ENCODE measurements at places on chromosomes 5 and 9.

GRCh38 chr9:8806150-8806549 is 1006.6 kb upstream of the DMAC1 start:
- DNase-seq, result no peak

DNA sequence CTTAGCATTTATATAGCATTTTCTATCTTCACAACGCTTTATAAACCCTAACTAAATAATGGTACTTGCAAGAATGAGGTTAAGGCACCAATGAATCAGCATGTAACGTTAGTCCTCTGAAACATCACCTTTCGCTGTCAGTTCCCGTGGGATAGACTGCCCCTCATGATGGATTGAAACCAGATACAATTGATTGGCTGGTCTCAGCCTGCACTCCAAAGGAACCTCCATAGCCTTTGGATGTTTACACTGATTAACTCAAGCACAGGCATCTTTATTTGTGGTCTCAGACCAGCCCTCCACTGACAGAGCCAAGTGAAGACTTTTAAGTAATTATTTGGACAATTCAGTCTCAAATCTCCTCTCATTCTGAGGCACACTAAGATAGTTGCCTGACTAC is 1339.4 kb upstream of the WWC1 start:
- no peak for DNase-seq

- DNase-seq, result no peak
These were observed 46.3 kb upstream of the FOXE1 start for GRCh38 chr9:97806721-97807120.

DNA sequence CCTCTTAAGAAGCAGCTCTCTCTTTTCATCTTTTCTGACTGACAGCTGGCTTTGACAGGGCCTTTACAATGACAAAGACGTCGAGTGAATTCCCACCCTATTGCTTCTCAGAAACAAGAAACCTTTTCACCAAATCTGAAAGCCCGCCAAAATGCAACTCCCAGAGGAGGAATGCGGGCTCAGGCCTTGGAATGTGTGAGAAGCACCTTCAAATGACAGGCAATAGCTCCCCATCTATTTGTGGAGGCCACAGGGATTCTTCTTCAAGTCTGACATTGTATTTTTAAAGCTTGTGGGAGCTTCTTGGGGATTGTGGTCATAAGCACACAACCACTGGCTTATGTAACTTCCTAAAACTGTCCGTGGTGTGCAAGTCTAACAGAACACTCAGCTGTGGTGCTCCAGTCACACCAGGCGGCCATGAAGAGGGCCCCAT is 72.7 kb downstream of the DPYSL3 start:
- no peak for DNase-seq

- DNase-seq, result no peak
These were observed 24.4 kb upstream of the GRAMD2B start for GRCh38 chr5:126398791-126399190.

GRCh38 chr9:122297512-122297911 is 32.8 kb downstream of the MRRF start:
- no peak for DNase-seq

DNA sequence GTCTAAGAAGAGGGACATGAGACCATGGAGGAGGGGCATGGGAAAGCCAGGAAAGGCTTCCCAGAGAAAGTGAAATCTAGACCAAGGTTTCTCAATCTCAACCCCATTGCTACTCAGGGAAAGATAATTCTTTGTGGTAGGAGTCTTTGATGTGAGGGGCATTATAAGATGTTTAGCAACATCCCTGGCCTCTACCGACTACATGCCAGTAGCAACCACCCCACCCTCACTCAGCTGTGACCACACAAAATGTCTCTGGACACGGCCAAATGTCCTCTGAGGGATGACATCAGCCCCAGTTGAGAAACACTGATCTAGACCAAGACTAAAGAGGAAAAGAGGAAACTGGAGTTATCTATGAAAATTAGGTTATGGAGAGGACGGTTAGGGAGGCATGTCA is 298.5 kb upstream of the KIF2A start:
- no peak for DNase-seq

DNA sequence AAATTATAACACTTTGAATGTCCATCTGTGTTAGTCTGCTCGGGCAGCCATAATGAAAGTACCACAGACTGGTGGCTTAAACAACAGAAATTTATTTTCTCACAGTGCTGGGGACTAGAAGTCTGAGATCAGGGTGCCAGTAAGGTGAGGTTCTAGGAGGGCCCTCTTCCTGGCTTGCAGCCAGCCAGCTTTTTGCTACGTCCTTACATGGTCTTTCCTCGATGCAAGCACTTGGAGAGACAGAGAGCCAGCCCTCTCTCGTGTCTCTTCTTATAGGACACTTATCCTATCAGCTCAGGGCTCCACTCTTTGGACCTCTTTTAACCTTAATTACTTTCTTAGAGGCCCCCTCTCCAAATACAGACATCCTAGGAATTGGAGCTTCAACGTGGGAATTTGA is 351.8 kb downstream of the SPOCK1 start:
- DNase-seq, result no peak

- no peak for DNase-seq
These were observed 11.1 kb downstream of the DIPK1B start for GRCh38 chr9:136723362-136723976.

- DNase-seq, result no peak
These were observed 2.0 kb downstream of the FCHSD1 start for GRCh38 chr5:141649056-141649688.

GRCh38 chr5:1400936-1401335 is 44.3 kb downstream of the SLC6A3 start:
- no peak for DNase-seq

GRCh38 chr9:123039617-123040219 is 6.3 kb downstream of the GPR21 start:
- DNase-seq, result no peak

DNA sequence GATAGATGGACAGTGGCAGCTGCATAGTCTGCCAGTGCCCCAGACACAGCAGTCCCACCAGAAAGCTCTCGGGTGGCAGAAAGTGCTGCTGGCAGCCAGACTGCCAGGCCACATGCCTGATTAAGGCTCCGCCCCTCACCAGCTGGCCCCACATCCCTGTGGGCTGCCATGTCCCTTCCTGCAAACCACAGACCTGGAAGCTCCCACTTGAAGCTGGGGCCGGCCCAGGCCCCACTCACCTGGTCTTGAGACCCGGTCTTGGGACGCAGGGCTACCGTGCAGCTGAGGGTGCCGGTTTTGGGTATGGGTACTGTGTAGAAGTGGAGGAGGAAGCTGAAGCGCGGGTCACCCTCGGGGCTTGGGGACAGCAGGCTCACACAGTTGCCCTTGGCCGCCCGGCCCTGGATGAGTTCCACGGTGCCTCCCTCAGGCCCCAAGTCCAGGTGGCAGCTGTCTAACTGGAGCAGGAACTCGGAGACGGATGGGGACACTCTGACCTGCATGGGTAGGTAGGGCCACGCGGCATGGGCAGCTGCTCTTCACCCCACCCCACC is 15.3 kb downstream of the FPGS start:
- no peak for DNase-seq

- DNase-seq, result no peak
These were observed 190.8 kb downstream of the TLE1 start for GRCh38 chr9:81498576-81498975.

GRCh38 chr9:125601961-125602360 is 105.0 kb downstream of the MAPKAP1 start:
- DNase-seq, result no peak

GRCh38 chr9:105038051-105038450 is 110.1 kb upstream of the ABCA1 start:
- DNase-seq, result no peak

DNA sequence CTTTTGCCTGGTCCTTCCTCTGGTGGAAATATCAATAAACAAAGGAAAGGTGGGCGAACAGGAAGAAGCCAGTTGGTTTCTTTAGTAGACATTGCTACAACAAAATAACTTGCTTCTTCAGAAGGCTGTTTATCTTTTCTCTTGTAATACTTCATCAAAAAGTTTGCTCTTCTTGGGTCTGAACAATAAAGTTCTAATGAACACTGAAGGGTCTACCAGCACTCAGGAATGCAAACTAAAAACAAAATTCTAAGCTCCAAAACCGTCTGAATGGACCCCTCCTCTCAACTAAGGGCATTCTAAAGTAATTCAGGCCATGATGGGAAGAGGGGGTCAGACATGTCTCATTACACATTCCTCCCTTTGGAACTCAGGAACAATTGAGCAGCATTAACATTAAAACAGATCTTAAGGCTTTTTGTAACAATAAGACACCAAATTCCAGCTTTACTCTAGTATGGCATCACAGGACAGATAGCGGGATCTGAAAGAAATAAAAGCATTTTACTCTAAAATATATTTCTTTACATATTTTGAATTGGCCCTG is 2.3 kb downstream of the TBCA start:
- no peak for DNase-seq

GRCh38 chr5:132269635-132270334 is 12.3 kb downstream of the PDLIM4 start:
- no peak for DNase-seq

DNA sequence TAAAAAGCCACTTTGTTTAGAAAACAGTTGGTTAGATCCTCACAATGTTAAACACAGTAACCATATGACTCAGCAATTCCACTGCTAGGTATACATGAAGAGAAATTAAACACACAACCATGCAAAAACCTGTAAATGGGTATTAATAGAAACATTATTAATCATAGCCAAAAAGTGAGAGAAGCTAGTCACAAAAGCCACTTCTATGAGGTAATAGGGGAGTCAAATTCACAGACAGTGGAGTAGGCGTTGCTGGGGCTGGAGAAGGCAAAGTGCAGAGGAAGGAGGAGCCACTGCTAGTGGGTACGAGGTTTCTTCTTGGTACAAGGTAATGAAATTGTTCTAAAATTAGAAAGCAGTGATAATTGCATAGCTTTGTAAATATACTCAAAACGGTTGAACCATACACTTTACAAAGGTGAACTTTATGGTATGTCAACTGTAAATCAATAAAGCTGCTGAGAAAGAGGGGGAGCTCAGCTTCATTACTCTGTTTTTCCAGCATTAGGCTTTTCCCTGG is 364.4 kb downstream of the GADD45G start:
- DNase-seq, result no peak

GRCh38 chr5:72516916-72517315 is 9.7 kb upstream of the ZNF366 start:
- no peak for DNase-seq

GRCh38 chr5:173659423-173659822 is 43.0 kb upstream of the BOD1 start:
- DNase-seq, result no peak

DNA sequence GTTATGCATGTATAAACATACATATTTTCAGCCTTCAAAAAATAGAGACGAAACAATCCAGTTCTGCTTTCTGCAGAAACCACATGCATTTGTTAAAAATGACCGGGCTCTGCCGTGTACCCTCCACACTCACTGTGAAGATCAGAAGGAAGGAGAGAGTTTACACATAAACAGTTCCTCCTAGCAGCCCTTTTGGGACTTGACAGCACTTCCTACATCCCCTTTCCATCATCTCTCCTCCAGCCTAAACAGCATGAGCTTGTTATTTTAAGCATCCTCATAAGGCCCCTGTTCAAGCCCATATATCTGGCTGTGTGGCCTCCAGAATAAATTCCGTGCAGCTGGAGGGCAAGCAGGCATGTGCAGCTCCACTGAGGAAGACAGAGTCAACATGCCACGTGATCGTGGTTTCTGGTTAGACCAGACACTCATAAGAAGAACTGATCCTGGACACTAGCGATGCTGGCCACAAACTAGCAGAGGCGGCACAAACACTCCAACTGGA is 42.2 kb downstream of the NIPAL4 start:
- DNase-seq, result no peak

DNA sequence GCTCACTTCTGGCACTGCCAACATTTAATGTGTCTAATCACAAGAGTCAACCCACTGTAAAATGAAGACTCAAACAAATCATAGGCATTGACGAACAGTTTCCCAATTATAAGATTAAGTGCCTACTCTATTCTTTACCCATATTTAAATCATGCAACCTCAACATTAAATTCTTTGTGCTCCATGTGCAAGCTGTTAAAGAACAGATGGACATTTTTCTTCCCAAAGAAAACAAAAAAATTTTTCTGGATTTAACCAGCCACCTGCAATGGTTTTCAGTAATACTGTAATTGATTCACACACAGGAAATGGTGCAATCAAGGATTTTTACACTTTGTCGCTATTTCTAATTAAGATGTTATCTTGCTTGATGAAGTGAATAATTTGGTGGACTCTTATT is 3.6 kb downstream of the HNRNPK start:
- DNase-seq, result no peak

GRCh38 chr9:72807765-72808445 is 144.9 kb downstream of the ALDH1A1 start:
- DNase-seq, result no peak

DNA sequence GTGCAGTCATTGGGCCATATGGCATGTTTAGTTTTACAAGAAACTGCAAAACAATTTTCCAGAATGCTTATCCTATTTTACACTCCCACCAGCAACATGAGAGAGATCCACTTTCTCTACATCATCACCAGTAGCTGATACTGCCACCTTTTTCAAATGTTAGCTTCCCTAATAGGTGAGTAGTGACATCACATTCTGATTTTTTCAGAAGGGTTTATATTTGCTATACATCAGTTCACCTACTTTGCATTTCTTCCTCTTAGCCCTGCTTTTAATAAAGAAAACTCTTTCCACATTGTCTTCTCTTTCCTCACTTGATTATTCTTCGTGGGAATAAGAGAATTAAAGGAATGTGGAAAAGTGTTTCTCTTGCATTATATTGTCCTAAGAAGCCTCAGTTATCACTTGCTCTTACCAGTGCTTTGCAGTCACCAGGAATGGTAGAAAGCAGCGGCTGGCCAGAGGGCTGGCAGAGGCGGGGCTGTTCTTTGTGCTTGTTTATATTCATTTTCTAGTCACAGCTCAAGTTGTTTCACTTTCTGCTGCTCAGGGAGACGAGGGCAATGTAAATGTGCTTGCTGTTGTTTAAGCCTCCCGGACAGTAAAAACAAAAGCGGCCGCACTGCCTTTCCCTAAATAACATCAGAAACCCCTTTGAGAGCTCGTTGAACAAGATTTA is 164.8 kb downstream of the HSD17B3 start:
- no peak for DNase-seq

DNA sequence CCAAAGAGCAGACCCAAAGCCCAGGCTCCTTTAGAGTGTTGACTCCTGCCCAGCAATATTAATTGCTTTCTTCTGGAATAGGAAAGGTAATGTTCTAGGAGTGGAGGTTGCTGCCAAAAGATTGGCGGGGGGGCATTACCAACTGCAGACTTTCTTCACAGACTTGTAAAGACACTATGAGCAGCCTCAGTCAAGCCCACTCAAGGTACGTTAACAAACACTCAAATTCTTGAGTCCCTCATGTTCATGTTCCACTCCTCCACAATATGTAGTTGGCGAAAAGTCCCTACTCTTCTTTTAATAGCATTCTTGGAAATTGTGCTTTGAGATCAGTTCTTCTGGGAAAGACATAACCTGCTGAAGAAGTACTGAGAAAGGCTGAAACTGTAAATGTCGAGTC is 409.2 kb upstream of the KIF2A start:
- no peak for DNase-seq

Data from substantia nigra (tissue), 51 donors.